Stimulated activated memory B cell treated with anti-CD40 and anti-IgM and Interleukin-4, amounts not matched to agents 10 μg/mL and 1 μg/mL and 100 μg/mL, for 72 hours (primary cell): ENCODE measurements at places on chromosomes 11 and 22.

GRCh38 chr11:11035331-11035730 lies 177.5 kb upstream of the ZBED5 start:
- no peak for ATAC-seq

GRCh38 chr22:44145544-44145943 lies 35.2 kb upstream of the PARVG start:
- ATAC-seq, result no peak

DNA sequence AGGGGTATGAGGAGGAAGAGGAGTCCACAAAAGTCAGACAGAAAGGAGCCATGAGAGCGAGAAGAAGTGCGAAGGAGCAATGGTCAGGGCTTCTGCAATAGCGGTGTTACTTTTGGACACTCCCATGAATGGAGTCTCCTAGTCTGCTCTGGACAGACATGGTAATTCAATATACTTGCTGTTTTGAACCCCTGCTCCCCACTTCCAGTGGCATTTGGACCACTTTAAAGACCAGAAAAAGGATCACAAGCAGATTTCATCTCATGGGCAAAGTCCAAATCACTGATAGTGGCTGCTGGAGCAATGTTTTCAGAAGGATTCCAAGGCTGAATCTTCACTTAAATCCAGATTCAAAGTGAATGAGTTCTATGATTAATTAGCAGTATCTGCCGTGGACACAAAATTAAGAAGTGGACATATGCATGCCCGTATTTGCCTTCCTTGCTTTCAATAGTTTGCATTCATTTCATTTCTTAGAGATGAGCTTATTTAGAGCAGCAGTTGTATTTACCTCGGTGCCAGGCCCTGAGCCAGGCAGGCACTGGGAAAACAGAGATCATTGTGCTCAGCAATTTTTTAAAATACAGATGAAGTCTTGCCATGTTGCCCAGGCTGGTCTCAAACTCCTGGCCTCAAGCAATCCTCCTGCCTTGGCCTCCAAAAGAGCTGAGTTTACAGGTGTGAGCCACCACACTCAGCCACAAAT lies 72.0 kb downstream of the SLC1A2 start:
- no peak for ATAC-seq

- ATAC-seq, result no peak
These were observed 666.6 kb downstream of the LUZP2 start for GRCh38 chr11:25163421-25163820.

GRCh38 chr22:38085501-38085900 lies 1.5 kb upstream of the SLC16A8 start:
- ATAC-seq, result no peak

- no peak for ATAC-seq
These were observed 5.2 kb downstream of the USP2 start for GRCh38 chr11:119376197-119376847.

DNA sequence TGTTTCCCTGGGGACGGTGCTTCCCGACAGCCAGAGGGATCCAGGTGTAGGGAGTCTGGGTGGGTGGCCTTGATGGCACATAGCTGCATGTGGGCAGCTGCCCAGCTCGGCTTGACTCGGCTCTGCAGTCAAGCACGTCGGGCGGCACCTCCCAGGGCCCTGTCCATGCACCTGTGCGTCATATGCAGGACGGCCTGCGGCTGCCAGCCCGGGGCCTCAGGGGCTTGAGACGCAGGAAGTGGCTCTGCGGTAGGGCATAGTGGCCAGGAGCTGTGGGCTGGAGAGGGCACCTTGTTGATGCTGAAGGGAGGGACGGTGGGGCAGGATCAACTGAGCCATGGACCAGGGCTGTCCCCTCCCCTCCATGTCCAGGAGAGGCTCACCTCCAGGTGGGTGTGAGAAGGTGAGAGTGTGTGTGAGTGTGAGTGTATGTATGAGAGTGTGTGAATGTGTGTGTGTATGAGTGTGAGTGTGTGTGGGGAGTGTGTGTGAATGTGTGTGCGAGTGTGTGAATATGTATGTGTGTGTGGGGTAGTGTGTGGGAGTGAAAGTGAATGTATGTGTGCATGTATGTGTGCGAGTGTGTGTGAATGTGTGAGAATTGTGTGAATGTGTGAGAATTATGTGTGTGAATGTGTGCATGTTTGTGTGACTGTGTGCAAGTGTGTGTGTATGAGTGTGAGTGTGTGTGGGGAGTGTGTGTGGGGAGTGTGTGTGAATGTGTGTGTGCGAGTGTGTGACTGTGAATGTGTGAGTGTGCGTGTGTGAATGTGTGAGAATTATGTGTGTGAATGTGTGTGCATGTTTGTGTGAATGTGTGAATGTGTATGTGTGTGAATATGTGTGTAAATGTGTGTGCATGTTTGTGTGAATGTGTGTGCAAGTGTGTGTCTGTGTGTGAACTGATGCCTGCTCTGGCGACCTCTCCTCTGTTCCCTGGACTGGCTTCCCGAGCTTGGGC lies 5.7 kb upstream of the SUN2 start:
- ATAC-seq, result peak; percentile 59

DNA sequence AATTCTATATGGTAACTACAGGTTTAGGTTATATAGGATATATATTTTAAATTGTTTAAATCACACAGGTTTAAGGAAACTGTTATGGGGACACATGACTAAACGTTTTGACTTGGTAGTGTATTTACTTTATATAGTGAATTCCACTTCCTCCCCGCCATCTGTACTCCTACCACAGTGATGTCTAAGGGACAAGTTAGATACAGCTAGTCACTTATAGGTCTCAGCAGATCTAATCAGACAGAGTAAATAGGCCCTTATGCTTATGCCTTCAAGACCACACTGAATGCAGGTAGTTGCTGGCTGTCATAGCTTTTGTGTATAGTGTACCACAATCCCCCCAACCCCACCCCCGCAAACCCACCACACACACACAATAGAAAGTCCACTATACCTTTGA lies 8.2 kb downstream of the SESN3 start:
- ATAC-seq, result no peak

DNA sequence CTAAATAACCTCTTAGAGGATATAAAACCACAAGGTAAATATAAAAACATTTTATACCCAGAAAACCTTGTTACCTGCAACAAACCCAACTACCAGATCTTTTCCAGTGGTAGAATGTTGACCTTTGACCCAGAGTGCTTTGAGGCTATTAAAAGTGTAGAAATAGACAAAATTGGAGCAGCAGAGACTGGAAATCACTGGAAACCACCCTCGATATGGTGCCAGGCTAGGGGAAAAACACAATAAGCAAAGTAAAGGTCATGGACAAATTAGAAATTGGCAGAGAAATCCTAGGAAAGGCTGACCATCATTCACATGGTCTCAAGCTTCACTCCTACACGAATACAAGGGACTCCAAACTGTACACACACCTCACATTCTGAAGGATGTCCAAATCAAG lies 26.7 kb downstream of the SLC25A17 start:
- ATAC-seq, result no peak

- no peak for ATAC-seq
These were observed 229.5 kb downstream of the METTL15 start for GRCh38 chr11:28337701-28338100.

DNA sequence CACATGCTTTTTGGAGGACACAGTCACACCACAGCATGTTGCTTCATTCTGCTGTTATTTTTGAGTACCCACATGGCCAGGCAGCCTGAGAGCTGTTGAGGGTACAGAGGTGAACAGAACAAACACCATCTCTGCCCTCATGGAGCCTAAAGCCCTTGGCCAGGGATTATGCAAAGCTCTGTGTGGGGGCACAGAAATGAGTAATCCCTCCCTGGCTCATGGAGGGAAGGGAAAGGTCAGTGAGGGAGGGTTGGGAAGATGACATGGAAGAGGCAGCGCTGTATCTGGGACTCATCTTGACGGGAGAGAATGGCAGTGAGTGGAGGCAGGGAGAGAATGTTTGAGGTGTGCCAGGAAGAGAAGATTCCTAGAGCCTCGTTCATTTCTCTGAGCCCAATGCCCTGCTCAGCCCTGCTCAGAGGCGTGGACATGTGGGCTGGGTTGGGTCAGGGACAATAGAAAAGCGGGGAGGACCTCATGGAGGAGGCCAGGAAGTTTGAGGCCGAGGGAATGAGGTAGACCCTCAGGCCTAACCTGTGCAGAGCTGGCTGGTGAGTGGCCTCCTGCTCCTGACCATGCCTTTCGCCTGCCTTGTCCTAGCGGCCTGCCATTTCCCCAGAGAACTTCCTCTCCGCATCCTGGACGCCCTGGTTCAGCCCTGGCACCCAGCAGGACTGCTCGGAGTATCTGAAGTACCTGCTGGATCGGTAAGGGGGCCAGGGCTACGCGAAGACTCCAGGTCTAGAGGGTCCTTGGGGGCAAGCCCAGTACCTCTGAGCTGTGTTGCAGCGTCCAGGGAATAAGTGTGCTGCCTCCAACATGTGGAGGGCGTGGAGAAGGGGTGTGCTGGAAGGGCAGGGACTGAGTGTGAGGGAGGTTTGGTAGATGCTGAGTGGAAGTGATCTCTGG lies 19.8 kb downstream of the USP35 start:
- ATAC-seq, result no peak

DNA sequence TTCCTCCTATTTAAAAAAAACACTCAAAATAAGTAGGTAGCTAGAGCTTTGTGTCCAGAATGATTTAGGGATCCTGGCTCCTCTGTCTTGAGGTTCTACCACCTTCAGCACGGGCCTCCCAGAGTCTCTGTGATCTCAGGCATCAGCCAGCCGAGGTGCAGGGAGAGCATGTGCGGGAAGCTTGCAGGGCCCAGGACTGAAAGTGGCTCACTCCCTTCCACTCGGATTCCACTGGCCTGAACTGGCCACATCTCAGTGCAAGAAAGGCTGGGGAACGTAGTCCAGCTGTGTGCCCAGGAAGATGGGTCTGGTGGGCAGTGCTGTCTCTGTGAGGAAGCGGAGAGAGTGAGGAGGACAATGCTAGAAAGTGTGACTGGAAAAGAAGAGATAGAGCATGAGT lies 68.3 kb upstream of the MYOD1 start:
- ATAC-seq, result no peak

- peak; percentile 57 for ATAC-seq
These were observed 147.5 kb upstream of the B3GAT1 start for GRCh38 chr11:134559602-134559962.

GRCh38 chr11:92826136-92826535 lies 143.3 kb upstream of the MTNR1B start:
- ATAC-seq, result no peak

GRCh38 chr11:12765428-12765827 lies 91.2 kb downstream of the TEAD1 start:
- ATAC-seq, result no peak

GRCh38 chr22:37433786-37434185 lies 6.5 kb upstream of the ELFN2 start:
- no peak for ATAC-seq

- no peak for ATAC-seq
These were observed 62.1 kb upstream of the AMOTL1 start for GRCh38 chr11:94705891-94706615.
